ENCODE measurements at places on chromosomes 13 and 19.

DNA sequence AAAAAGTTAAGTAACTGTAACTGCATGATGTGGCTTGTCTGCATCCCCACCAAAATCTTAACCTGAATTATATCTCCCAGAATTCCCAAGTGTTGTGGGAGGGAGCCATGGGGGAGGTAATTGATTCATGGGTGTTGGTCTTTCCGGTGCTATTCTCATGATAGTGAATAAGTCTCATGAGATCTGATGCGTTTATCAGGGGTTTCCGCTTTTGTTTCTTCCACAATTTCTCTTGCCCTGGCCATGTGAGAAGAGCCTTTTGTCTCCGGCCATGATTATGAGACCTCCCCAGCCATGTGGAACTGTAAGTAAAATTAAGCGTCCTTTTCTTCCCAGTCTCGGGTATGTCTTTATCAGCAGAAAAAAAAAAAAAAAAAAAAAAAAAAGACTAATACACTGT lies 385.8 kb downstream of the SLITRK1 start:
- DNase-seq: peak; percentile 90

- DNase-seq: no peak
Measured at GRCh38 chr13:89916551-89916950, 1430.9 kb upstream of the MIR17HG start.

DNA sequence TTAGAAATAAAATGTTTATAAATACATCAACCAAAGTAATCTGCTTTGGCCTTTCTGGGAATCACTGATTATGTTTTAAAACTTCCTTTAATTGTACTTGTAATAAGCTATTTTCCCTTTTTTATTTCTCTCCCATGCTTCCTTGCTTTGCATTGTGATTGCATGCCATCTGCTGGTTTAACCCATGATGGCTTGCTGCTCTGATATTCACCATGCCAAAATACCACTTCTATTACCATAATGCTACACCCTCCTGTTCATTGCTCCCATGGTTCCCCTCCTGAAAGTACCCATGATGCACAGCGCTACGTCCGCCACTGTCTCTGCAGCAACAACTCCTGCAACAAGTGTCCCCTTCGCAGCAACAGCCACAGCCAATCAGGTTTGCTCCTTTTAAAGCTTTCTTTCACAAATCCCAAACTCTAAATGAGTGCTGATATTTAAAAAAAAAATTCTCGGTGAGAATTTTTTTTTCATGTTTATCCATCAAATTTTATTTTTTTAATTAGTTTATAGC lies 67.7 kb upstream of the RAP2A start:
- peak; percentile 26 for DNase-seq

DNA sequence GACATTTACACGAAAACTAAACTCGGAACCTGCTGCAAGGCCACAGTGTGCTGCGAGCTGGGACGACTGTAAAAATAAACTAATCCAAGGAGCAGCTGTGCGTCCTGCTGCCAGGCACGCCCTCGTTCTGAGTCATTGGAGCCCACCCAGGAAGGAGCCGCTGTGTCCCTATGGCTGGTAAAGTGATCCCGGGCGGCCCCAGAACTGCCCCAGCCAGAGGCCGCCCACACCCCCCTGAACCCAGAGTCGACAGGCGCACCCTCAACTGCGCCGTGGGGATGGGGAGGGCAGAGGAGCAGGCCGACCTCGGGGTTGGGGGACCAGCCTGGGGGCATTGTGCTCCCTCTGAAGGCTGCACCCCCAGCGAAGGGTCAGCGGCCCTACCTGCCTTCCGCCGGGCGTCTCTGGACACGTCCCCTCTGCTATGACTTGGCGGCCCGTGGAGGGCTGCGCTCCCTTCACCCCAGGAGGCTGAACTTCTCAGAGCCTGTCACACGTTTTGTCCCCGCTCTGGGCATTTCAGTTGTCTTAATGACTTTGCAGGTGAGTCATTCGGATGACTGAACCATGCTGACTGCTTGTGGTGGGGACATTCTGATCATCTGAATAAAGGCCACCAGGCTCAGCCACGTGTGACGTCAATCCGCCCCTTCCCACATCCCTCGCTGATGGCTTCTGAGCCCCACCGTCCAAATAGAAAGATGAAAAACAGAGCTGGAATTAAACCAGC lies 42.7 kb downstream of the ADPRHL1 start:
- DNase-seq: no peak

- no peak for DNase-seq
Measured at GRCh38 chr13:50130123-50130946, 115.1 kb downstream of the KCNRG start.

GRCh38 chr13:98521461-98522247 lies 55.3 kb downstream of the STK24 start:
- DNase-seq: no peak

GRCh38 chr13:27504868-27505194 lies 54.5 kb upstream of the MTIF3 start:
- DNase-seq: no peak

DNA sequence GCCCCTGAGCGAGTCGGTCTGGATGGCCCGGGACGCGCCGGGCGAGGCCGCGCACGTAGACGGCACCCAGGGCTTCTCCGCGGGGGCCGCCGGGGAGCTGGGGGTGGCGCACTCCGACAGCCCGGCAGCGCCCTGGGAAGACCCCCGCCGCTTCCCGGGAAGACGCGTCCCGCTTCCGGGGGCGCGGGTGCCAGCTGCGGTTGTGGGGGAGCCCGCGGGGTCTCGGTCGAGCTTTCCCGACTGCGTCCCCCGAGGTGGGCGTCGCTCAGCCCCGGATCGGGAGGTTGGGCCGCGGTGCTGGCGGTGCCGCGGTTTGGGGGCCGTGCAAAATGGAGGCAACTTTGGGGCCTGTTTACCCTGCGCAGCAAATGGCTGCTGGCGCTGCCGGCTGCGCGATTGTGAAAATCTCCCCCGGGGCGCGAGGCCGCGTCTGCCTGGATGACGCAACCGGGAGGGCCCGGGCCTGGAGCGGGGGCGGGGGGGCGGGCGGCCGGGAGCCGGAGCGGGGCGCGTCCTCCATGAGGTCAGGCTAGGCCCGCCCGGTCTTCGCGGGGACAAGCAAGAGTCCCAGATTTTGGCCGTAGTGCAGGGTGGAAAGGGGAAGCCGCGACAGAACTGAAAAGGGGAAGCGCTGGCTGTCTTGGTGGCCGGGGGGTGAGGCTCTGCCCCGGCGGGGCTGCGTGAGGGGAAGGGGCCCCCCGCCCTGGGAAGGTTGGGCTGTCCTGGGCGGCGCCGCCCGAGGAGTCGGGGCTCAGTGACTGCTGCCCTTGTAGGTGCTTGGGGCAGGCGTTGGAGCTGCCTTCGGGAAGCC lies 11.3 kb downstream of the PEAK3 start:
- peak; percentile 44 for DNase-seq

- no peak for DNase-seq
Measured at GRCh38 chr13:49836516-49836915, 44.0 kb upstream of the KPNA3 start.

DNA sequence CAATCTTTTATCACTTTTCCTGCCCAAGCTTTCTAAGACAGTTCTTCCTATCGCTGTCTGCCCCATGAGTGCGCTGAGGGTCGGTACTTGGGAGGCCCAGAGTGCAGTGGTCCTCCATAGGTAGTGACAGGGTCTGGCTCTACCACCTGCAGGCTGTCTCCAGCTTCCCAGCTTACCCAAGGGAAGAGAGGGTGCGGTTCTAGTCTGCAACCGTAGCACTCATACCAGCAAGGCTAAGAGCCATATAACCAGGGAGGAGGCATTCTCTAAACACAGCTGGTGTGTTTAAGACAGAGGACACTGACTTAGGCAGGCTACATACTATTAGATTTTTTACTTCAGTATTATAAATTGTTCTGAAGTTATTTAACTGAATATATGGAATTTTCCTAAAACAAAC lies 8.2 kb downstream of the PROZ start:
- no peak for DNase-seq

GRCh38 chr13:78978381-78978998 lies 319.5 kb upstream of the OBI1 start:
- DNase-seq: peak; percentile 78

GRCh38 chr19:10390652-10391286 lies 10.4 kb upstream of the TYK2 start:
- DNase-seq: peak; percentile 67

DNA sequence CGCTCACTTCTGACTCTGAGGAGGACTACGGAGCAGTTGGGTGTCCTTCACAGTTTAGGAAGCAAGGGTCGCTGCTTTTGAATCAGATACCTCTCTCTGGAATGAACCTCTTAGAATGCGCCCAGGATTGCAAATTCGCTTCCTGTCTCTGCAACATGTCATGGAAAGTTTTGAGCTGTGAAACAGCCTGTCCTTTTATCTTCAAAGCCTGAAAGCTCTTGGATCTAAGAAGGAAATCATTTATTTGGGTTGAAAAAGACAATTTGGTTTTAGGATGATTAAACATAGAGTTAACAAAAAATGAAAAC lies 134.1 kb downstream of the KATNAL1 start:
- no peak for DNase-seq

- DNase-seq: no peak
Measured at GRCh38 chr13:33106656-33107360, 90.6 kb downstream of the KL start.

DNA sequence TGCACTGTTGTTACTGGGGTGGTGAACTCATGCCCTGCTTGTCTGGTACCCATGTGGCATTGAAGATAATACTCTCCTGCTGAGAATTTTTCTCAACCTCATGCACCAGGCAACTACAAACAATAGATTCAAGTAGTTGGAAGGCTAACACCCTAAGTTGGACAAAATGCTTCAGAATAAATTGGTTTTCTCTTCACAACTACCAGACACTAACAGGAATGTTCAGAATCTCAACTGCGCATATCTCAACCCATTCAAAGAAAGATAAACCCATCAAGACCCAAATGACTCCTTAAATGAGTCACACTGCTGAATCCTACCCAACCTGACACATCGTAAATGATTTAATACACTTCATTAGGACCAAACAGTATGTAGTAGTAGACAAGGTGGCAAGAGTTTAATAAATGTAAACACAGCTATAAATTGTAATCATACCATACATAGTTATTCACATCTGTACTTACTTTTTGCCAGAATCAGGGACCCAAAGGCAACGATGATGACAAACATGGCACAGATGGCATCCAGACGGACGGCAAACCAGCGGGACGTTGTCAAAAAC lies 227.4 kb downstream of the ABCC4 start:
- DNase-seq: no peak

Measured in SK-MEL-5 (cell line).